A673 (cell line): ENCODE measurements at places on chromosomes 3 and 15.

GRCh38 chr3:89186456-89186855 lies 79.0 kb downstream of the EPHA3 start:
- DNase-seq = peak; percentile 28

- no peak for DNase-seq
Observed at GRCh38 chr3:182843478-182843877, 50.2 kb downstream of the ATP11B start.

GRCh38 chr3:145698250-145698649 lies 462.7 kb downstream of the PLOD2 start:
- DNase-seq = no peak

DNA sequence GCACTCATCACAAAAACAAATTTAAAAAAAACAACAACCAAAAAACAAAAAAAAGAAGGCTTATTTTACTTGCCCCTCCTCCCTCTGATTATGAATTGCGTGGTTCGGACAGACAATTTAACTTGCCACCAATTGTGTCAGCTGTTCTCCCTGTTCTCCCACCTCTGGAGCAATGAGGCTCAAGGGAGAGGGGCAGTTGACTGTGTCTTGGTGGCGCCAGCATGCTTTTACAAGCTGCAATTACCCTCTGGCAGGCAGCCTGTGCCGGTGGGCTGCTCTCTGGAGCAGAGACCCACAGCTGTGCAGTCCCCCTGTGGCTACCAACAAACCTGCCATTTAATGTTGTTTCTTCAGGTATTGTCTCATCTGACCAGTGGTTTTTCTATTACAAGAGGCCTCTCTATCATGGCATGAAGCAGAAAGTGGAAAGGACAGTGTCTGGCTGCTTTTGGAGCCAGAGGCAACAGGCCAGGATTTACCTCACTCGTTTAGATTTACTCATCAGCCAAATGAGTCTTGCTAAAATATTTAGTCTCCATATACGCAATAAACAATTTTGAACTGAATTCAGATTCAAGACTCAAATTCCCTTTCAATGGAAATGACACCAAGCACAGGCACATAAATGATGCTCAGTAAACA lies 192.0 kb upstream of the TPRG1 start:
- DNase-seq = no peak

GRCh38 chr3:158908187-158908734 lies 106.4 kb downstream of the MFSD1 start:
- DNase-seq = no peak

DNA sequence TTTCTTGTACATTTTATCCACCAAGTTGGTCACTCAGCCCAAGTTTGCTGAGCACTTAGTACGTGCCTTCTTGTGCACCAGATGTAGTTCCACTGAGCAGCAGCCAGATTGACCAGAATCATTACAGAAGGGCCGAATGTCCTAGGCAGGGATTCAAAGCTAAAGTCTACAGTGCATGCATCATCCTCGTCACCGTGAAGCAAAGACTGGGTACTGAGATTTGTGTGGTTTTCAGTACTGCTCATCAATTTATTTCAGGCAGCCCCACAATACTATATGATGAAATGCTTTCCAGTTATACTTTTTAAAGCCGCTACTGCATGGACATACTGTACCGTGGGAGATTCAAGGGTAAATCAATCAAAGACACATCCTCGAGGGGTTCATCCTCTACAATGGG lies 227.0 kb downstream of the ARRDC4 start:
- DNase-seq = no peak
